Effector memory CD8-positive, alpha-beta T cell (primary cell): ENCODE measurements at places on chromosomes 16 and 17.

DNA sequence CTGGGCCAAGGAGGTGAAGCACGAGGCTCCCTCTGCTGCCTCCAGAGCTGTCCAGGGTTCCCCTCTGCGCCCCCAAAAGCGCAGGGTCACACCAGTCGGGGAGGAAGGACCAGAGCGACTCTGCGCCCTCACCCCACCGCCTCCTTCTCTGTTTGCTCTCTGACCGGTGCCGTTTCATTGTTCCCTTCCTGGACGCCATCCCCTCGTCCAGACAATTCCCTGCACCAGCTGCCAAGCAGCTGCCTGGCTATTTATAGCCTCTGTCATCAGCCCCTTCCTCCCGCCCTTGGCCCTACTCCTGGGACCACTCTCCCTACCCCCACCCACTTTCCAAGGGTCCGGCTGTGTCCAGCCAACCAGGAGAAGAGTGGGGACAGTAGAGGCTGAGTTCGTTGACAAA is 68.8 kb upstream of the CREBBP start:
- DNase-seq = no peak

DNA sequence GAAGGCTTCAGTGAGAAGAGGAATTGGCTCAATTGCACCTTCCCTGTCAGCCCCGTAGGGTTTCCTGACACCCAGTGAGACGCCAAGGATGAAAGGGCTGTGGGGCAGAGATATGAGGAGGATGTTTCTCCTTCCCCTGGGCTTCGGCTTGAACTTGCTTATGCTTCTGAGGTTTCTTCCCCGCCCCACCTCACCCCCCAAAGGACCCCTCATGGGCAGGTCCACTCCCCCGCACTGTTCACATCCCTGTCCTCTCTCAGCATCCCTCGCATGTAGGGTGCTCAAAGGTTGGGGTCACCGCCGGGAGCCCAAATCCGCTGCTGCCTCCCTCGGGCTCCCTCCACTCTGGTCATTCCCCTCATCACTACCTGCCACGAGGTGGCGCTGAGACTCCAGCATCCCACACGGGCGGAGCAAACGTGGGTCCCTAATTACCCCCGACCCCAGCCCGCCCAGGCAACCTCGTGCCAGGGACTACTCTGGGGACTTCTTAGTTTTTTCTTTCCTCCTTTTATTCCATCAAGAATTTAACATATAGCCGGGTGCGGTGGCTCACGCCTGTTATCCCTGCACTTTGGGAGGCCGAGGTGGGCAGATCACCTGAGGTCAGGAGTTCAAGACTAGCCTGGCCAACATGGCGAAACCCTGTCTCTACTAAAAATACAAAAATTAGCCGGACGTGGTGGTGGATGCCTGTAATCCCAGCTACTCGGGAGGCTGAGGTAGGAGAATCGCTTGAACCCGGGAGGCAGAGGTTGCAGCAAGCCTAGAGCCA is 3.3 kb upstream of the TRARG1 start:
- DNase-seq = peak; percentile 72

- no peak for DNase-seq
Observed at GRCh38 chr17:13925579-13925978, 143.7 kb upstream of the COX10 start.

GRCh38 chr17:33014751-33015150 is 23.1 kb downstream of the SPACA3 start:
- DNase-seq = no peak

DNA sequence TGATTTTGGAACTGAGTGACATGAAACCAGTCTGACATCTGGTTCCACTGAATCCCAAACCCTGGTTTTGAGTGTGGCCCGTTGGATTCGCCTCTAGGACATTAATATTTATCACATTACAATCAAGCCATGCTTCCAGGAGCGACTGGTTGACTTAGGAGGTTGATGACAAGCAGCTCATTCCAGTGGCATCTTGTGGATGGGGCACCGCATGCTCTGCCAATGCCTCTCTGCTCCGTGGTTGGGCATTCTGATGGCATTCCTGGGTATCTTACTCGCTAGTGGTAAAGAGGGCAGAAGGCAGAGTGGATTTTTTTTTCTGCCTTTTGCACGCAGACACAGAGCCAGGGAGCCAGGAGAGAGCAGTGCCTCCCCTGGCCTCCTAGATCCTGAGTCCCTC is 31.4 kb downstream of the CACNG4 start:
- DNase-seq = no peak

GRCh38 chr17:55814377-55814776 is 63.5 kb downstream of the PCTP start:
- no peak for DNase-seq

DNA sequence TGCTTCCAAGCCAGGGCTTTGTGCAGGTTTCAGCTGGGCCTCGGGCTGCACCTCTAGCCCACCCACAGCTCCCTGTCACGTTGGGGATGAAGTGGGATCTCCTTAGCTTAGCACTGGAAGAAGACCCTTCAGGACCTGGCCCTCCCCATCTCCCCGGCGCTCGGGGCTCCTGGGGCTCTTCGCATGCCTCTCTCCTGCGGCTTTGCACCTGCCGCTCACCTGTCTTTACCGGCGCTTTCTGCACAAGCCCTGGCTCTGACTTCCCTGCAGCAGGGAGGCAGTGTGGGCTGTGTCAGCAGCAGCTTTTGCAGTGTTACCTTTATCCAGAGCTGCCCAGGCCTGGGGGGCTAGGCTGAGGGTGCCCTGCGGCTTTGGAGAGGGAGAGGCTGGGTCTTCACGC is 52.3 kb downstream of the NT5M start:
- no peak for DNase-seq

GRCh38 chr17:17886226-17886625 is 49.4 kb upstream of the SREBF1 start:
- no peak for DNase-seq

- no peak for DNase-seq
Observed at GRCh38 chr16:2782583-2783351, 4.6 kb downstream of the PRSS33 start.
